ENCODE measurements at places on chromosomes 4 and X. TPM values are rescaled to one million over a fixed set of nuclear protein-coding genes. Genes with fewer than 3 reads are reported as not detected.

DNA sequence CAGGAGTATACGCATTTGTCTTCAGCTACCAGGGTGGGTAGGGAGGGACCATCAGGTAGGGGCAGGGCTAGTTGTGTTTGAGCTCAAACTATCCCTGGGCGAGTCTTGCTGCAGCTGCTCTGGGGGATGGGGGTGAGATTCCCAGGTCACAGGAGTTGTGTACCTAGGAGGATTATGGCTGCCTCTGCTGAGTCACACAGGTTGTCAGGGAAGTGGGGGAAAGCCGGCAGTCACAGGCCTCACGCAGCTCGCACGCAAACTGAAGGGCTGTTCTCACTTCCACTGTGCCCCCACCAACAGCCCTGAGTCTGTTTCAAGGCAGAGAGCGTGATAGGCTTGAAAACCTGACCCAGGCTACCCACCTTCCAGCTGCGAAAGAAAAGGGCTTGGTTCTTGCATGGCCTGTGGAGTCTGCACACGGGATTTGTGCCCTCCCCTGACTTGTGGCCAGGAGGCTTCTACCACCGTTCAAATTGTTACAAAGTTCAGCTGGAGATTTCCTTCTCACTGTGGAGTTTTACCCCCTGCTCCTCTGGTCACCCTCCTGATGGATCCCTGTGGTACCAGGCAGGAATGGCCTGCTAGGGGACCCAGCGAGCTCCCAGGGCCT lies 63.8 kb downstream of the ARFIP1 start:
- 0 out of 2 replicates have a peak overlapping the region, but pooled peaks have one; percentile 15 for H3K27ac ChIP-seq
- H3K27me3 ChIP-seq: no peaks in the 10 kb centered on the region
- H3K4me1 ChIP-seq: peaks cover 18% of the 10 kb centered on the region
- H3K4me3 ChIP-seq: no peak overlapping the region

- no peaks in the 10 kb centered on the region for H3K4me1 ChIP-seq
- no peak overlapping the region for H3K27ac ChIP-seq
- DNase-seq: no peak
- no peak overlapping the region for H3K4me3 ChIP-seq
- H3K27me3 ChIP-seq: no peaks in the 10 kb centered on the region
- H3K36me3 ChIP-seq: no peaks in the 10 kb centered on the region
These were observed 69.8 kb downstream of the ANXA3 start for GRCh38 chr4:78621395-78621794.

- H3K4me1 ChIP-seq: no peaks in the 10 kb centered on the region
- no peak overlapping the region for H3K4me3 ChIP-seq
- no peaks in the 10 kb centered on the region for H3K27me3 ChIP-seq
- DNase-seq: no peak
These were observed 77.8 kb downstream of the CD38 start for GRCh38 chr4:15855804-15856475.

GRCh38 chrX:48958635-48959094 lies 1.3 kb upstream of the OTUD5 start:
- no peaks in the 10 kb centered on the region for H3K4me1 ChIP-seq
- DNase-seq: peak; percentile 10
- peak overlapping the region; percentile 84 for H3K27ac ChIP-seq
- H3K27me3 ChIP-seq: no peaks in the 10 kb centered on the region

SFRP2 gene
- polyA plus RNA-seq: 286 TPM

All from GM23338 (cell line).